ENCODE measurements at places on chromosomes 6 and 20.

DNA sequence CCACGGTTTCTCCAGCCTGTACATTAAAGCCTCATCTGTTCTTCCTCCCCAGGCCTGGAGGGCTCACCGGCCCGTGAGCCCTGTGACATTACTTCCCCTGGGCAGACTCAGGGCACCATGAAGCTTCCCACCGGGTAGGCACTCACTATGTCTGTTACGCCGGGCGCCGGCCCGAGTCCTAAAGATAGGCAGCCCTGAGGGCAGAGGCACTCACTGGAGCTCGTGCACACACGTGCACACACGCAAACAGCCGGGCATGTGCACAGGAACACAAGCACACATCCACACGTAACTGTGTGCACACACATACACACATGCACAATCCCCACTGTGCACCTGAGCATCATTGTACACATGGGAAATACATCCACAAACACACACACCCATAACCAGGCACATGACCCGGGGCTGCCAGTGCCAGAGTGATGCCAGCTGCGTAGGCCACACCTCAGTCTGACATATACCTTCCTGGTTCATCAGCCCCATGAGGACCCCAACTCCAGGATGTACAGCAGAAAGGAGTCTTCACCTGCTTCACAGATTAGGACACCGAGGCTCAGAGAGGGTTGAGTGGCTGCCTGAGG is 83.7 kb downstream of the YTHDF1 start:
- no peak for DNase-seq

- peak; percentile 93 for DNase-seq
Measured at GRCh38 chr20:46013829-46014516, 5.3 kb downstream of the MMP9 start.

GRCh38 chr6:143774347-143774746 is 68.8 kb upstream of the LTV1 start:
- DNase-seq = no peak

DNA sequence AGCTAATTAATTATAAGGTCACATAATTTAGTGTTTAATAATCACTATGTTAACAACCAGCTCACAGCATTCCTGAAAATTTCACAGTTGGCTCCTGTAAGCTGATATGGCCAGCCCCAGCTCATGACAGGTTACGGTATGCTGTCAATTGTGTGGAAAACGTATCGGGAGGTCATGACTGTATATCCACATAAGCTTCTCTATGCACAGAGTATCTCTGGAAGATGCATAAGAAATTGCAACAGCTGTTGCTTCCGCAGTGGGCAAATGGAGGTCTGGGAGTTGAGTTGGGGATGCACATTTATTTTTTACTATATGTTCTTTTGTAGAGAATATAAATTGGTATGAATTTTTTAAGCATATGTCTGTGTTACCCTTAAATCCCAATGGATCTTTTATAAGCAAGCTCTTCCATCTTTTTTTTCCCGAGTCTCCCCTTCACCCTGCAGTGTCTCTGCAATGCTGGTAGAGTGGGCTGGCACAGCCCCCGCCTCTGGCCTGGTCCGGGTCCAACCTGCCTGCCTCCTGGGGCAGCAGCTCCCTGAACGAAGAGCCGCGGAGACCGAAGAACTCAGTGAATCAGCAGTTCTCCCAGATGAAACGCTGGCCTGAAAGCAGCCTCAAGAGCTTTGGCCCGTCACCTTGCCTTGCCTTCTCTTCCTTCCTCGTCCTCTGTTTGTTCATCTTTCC is 139.9 kb upstream of the CDYL start:
- no peak for DNase-seq

DNA sequence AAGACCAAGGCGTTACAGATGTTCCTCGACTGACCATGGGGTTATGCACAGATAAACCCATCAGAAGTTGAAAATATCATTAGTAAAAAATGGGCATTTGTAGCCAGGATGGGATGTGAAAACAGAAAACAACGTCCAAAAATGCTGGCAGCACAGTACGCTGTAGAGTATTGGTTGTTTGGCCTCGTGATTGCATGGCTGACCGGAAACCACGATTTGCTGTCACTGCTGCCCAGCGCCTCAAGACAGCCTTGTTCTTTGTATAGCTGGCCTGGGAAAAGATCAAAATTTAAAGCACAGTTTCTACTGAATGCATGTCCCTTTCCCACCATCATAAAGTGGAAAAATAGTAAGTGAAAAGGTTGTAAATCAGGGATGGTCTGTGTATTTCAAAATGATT is 41.9 kb downstream of the MTHFD1L start:
- DNase-seq = no peak

DNA sequence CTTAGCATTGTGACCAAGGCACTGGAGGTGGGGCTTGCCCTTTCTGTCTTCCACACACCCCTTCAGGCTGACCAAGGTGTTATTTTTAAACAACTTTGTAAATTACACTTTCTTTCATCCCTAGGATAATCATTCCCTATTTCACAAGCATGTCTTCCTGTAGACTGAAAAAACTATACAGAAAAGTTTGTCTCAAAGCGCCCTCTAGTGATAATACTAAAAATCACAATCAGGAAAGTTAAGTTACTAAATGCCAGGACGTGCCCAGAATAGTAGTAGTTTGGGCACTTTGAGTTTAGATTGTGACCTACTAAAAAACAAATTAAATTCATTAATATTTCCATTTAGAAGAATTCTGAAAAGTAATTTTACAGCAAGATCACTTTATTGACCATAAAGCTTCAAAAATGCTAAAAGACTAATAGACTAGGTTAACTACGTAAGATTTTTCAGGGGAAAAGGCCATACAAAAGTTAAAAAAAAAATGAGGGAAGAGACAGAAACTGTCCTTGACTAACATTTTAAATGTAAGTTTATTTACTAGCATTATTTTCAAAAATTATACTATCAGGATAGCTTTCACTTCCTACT is 123.3 kb upstream of the DUSP22 start:
- no peak for DNase-seq

Data from WERI-Rb-1 (cell line).